CD4-positive, alpha-beta T cell treated with Interleukin-4 for 1 hour (primary cell): ENCODE measurements at places on chromosomes 3 and 15.

DNA sequence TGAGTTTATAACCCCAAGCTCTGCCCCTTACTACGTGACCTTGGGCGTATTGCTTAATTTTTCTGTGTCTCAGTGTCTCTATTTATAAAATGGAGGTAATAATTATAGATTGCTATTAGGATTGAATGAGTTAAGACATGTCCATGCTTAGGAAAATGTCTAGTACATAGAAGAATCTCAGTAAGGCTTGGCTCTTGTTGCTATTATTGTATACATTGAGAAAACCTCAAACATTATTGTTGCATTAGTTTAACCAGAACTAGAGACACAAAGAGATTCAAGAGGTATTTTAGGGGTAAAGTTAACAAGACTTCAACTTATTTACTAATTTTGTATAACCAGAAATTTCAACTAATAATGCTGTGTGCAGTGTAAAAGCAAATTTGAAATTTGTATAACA, 66.7 kb downstream of the MEF2A start:
- DNase-seq, result no peak

- DNase-seq, result no peak
Measured at GRCh38 chr3:80889535-80889934, 871.9 kb downstream of the GBE1 start.

- DNase-seq, result no peak
Measured at GRCh38 chr3:177932346-177932745, 603.9 kb upstream of the KCNMB2 start.

- no peak for DNase-seq
Measured at GRCh38 chr3:45123030-45123429, 23.1 kb downstream of the CDCP1 start.

GRCh38 chr3:171307046-171307585, 153.1 kb downstream of the TNIK start:
- no peak for DNase-seq

GRCh38 chr3:141644931-141645330, 93.2 kb upstream of the RNF7 start:
- DNase-seq, result peak; percentile 67

DNA sequence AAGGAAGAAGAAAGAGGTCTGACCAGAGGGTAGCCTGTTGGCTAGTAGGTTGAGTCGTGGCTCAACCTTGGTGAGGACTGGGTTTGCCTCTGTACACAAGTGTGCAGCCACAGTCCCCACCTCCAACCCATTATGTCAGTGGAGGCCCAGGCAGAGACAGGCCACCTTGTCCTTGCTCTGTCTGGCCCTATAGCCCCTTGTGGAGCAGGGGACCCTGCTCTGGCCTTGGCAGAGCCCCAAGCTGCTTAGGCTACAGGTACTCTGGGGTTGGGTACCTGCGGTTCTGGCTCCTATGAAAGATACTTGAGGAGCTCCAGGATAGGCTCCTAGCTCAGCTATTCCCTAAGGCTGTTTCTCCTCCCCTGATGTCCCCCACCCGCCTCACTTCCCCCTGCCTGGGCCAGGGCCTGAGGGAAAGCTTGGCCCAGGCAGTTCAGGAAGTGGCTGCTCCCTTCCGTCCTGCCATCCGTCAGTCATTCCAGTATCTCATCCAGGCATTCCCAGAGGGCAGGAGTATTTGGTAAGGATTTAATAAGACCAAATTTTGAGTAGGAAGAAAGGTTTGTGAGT, 44.0 kb downstream of the FGD5 start:
- no peak for DNase-seq

DNA sequence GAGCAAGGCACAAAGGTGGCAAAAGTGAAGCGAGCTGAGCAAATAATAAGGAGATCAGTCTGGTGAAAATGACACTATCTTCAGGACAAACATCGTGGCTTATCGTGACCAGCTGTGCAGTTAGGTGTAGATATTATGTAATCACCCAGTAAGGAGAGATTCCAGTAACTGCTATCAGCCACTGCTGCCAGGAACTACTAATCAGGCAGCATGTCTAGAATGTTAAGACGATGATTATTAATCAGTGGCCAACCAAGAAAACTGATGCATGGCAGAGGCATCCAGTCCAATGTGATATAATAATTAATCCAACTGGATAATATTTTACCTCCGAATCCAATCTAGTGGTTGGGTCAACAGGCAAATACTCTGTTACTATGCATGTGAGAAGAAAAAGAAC, 252.7 kb upstream of the ZPLD1 start:
- DNase-seq, result no peak

DNA sequence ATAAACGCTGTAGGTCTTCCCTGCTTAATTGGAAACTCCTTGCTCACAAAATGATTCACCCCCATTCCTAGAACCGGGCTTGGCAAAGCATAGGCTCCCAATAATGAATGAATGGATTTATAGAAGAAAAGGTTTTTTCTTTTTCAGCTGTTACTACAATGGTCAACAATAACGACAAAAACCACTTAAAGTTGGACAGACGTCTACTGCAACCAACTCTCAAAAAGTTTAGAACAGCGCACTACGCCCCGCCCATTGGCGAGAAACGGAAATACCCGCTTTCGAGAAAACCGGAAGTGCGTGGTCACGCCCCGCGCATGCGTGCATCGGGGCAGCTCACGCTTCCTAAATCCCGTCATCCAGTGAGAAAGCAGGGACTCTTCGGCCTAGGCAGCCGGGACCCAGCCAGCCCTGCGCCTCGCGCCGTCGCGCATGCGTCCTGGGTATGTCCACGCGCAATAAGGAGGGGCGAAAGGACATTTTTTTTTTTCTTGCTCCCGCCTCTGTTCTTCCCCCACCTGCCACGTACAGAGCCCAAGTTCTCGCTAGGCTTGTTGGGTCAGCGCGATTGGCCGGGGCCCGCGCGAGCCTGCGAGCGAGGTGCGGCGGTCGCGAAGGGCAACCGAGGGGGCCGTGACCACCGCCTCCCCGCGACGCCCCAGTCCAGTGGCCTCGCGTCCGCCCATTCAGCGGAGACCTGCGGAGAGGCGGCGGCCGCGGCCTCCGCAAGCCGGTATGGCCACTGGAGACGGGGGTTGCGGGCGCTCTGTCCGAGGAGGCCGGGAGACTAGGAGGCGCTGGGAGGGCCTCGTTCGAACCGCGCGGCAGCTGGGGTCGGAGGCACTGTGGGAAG, at the start of gene TFG:
TSS of gene TFG (plus strand) at position 506 of the 853 bp plus-strand sequence. CDS start 4,192 bp downstream, outside the sequence.
- DNase-seq, result peak; percentile 99

GRCh38 chr3:129592381-129593131, 13.9 kb downstream of the PLXND1 start:
- DNase-seq, result peak; percentile 26

DNA sequence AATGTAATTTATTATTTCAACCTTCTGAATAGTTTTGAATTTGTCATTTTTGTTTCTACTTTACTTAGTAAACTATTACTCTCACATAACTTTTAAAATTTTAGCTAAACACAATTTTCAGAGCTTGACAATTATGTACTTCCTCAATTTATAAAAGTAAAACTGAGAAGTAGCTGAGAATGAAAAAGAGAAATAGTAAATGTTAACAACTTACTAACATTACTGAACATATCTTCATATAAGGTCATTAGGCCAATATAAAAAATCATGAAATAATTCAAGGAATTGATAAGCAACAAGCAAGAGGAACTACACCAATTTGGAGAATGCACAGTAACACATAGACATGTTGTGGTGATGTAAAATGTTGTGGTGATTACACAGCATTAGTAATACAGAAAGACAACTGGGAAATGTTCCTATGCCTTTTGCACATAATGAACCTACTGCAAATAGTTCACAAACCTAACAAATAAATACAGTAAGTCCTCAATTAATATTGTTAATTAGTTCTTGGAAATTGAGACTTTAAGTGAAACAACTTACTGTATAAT, 137.9 kb downstream of the CBLB start:
- no peak for DNase-seq

- DNase-seq, result no peak
Measured at GRCh38 chr3:64397573-64397972, 172.3 kb upstream of the PRICKLE2 start.

DNA sequence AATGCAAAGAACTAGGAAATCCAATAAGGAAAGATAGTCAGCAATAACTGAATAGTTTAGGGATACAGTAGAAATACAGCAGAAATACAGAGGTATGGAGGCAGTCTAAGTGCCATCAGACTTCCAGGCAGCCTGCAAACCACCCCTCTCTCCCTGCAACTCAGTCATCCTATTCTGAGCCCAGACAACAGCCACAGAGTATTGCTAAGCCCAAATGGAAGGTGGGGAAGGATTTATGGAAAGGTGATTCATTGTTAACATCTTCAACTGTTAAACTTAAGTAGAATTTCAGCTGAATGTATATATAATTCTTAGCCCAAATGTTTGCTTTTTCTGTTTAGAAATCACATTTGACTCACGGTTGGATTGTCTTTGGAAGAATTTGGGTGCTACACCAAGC, 300.4 kb downstream of the RBMS3 start:
- DNase-seq, result no peak

DNA sequence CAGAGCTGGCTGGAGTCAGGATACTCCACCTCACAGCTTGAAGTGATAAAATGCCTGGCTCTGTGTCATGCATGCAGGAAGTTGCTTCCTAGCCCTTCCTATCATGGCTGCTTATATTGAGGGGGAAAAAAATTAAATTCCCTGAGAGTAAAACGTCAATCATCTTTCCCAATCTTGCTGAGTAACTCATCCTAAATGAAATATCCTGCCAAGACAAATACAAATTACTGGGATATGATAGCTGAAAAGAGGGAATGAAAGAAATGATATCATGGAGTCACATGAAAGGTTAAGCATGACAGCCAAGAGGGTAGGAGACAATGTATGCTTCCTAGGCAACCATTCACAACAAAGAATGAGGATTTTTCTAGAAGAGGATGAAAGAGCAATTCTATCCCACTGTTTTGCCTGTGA, 110.6 kb downstream of the ABI3BP start:
- DNase-seq, result no peak

- no peak for DNase-seq
Measured at GRCh38 chr3:73094951-73095350, 33.5 kb downstream of the EBLN2 start.

GRCh38 chr3:143924522-143925285, 46.9 kb upstream of the DIPK2A start:
- no peak for DNase-seq

GRCh38 chr3:105459566-105460290, 93.0 kb downstream of the ALCAM start:
- no peak for DNase-seq

- DNase-seq, result no peak
Measured at GRCh38 chr3:190996181-190996775, 133.8 kb upstream of the GMNC start.

GRCh38 chr3:47664519-47664918, 85.9 kb upstream of the CSPG5 start:
- DNase-seq, result no peak

- DNase-seq, result peak; percentile 80
Measured at GRCh38 chr15:50765195-50765967, at the start of gene SPPL2A. Gene SPPL2A, minus strand, starts transcription at chr15:50765706. Its CDS starts 173 bp downstream, at chr15:50765533.

DNA sequence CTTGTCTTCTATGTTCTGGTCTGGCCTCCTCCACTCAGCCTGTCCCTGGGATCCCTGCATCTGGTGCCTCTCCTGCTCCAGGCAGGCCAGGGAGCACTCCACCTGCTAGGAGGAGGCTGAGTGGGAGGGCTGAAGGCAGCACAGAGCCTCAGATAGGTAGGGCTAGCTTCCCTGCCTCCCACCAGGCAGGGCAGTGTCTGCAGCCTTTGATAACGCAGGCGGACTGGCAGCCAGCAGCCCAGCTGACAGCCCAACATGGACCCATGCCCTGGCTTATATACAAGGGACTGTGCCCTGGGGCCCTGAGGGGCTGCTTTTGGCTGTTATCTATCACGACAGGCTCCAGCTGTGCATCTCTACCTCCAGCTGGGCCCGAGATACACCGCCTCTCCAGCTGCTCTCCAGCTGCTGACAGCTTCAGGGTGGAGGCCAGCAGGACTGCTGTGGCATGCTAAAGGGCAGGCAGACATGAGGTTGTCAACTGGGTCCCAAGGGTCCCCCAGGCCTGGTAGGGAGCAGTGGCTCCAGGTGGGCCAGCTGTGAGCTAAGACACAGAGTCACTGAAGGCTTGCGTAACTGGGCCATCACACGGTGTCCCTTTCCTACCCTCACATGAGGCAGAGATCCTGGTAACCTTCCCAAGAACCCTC, 5.2 kb upstream of the CLK3 start:
- DNase-seq, result no peak
